Dermis blood vessel endothelial cell (primary cell): ENCODE measurements at places on chromosomes 4 and X. TPM values are rescaled to one million over a fixed set of nuclear protein-coding genes. Genes with fewer than 3 reads are reported as not detected.

The RASL11B gene
- total RNA-seq, result not detected in 2 replicates

DNA sequence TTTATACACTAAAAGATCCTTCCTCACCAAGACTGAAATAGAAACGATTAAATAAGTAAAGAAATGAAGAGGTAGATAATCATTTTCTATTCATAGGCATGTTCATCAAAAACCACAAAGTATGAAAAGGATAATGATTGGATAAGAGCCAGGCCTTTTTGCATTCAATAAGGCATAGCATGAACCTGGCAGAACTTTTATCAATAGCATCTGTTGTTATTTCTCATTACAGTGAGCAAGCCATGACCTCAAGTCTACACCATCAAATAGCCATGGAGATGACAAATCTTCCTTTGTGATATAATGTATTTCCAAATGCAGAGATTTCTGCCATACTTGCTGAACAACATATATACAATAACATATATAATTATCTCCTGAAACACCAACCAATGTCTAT lies 206.0 kb upstream of the SLC7A11 start:
- DNase-seq, result peak; percentile 54

- DNase-seq, result peak; percentile 89
These were observed 393.1 kb upstream of the ZFP42 start for GRCh38 chr4:187602339-187603092.

DNA sequence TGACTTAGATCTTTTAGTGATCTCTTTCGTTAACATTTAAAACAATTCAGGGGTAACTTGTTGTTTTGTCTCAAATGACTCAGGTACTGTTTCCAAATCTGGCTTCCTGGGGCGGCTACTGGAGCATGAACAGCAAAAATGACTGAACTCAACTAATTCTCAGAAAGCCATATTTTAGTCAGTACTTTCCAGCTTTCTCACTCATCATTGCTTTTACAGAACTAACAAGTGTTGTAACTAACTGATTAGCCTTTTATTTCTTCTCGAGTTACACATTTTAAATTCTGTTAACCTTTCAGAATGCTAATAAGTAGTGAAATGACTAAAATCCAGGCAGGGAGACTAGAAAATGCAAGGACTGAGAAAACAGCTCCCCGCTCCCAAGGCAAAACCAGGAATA lies 55.3 kb downstream of the JADE3 start:
- no peak for DNase-seq

DNA sequence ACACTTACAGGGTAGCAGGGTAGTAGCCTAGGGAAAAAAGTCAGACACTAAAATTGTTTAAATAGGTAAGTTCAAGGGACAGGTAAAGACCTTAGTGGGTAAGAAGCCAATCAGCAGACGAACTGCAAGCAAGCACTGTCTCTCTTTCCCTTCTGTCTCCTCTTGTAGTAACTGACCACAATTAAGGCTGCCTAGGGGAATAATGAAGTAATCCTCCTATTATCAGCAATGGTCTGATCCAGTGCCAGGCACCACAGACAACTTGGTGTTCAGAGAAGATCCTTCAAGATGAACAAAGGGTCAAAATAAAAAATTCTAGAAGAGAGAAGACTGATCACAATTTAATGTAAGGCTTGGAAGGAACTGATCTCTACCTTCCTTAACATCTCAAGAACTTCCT lies 62.9 kb downstream of the ELOVL6 start:
- DNase-seq, result no peak

DNA sequence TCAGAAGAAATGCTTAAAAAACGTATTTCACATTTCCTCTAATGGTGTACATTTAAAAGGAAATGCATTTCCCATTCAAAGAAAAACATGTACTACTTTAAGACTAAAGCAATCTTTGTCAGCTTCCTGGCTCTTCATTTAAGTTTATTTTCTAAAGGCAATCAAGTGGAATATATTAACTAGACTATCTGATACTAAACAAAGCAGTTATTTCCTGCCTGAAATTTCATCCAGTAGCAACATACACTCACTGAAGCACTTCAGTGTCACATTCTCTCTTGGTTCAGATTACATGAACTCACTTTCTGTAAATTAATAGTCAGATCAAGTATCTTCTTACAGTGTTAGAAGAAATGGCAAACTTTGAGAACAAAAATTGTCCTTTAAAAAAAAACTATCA lies 42.5 kb downstream of the LRBA start:
- peak; percentile 29 for DNase-seq

DNA sequence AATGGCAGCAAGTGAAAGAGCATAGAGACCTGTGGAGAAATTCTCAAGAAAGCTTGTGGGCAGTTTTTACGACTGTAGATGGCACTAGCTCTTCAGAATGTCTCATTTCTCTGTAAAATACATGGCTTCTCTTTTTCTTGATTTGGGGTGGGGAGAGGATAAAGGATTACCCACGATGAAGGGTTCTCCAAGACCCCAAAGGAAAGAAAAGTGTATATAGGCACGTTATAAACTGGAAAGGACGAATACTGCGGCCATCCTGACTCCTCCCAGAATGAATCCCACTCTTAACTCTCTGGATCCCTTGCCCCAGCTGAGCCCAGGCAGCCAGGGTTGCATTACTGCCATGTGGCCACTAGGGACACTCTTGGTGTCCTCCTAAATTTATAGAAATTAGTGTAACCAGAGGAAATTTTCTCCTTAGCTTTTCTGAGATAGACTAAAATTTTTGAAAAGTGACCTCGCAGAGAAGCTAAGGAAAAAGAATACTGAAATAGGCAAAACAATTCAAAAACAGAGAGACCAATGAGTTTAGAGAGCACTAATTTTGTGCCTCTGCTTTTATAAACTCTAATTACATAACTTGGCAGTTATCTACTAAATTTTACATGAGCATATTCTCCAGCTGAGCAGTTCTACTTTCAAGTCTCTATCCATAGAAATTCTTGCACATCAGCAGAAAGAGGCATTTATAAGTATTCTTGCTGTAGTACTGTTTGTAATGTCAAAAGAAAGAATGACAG lies 37.8 kb upstream of the PCDH19 start:
- peak; percentile 62 for DNase-seq

DNA sequence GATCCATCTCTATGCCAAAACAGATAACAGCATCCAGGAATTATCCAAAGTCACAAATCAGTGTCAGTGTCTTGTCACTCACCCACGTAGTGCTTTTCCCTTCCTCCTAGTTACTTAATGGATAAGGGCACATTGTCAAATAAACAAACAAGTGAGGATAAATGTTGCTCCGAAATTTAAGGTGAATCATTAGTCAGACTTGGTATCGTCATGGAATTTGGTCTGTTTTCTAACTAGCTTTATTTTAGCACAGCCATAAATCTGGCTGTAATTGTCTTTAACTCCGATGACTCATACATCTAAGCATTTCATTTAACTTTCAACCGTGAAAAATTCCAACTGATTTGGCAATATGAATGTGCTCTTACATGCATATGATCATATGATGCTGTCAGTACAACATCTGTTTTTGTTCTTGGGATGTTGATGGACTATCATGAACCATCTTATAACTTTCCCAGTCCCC lies 83.3 kb downstream of the SNCA start:
- peak; percentile 95 for DNase-seq

DNA sequence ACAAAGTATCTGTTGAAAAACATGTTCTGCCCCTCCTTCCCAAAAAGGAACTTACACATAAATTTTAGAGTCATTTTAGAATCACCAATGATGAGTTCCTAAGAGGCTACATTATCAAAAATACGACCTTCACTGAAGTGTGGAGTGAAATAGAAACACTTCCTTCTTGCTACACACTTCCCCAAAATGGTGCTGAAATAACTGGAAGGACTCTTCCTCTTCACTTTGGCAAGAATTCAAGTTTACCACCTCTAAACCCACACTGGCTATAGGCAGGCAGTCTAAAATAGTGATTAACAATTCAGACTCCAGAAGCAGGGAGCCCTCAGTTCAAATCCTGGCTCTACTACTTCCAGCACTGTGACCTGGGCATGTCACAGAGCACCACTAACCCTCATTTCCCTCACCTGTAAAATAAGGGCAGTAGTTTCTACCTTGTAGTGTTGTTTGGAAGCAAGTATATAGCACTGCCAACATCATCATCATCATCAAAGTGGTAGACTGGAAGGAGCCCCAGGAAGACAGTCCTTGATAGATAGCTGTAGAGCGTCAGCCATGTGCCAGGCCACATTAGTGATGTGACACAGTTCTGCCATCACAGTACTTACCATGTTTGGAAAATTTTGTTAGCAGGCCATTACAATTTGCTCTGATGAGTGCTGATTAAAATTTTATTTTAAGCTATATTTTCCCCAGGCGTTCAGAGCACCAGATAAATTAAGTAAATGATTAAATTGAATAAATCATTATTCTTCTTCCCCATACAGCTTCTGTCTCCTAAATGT lies 103.3 kb downstream of the PARM1 start:
- DNase-seq, result no peak

GRCh38 chr4:7423801-7424552 lies 10.8 kb downstream of the PSAPL1 start:
- DNase-seq, result no peak

DNA sequence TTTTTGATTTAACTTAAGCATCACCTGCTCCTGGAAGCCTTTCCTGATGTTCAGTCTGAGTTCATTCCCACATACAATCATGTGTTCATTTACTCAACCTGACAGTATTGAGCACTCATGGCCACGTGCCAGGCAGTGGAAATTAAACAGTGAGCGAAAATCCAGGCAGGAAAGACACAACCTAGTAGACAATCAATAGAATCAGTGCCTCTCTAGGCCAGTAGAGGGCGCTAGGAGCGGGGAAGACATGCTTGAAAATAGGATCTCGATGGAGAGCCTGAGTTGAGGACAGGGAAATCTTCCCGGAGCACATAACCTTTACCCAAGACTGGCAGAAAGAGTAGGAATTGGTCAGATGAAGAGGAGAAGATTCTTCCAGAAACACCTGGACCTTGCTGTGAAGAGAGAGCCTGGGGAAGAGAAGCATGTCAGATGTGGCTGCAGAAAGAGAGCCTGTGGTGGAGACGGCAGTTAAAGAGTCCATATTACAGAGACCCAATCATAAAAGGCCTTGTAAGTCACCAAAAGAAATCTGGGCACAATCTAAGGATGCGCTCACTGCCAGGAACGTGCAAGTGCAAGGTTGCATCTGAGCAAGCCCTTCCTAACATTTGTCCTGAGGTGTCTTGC lies 103.5 kb downstream of the LDB2 start:
- DNase-seq, result peak; percentile 90

- no peak for DNase-seq
These were observed 709.1 kb downstream of the FAT4 start for GRCh38 chr4:126023896-126024295.

GRCh38 chr4:135598151-135598550 lies 1396.6 kb upstream of the PABPC4L start:
- no peak for DNase-seq

The UGT2B15 gene
- not detected in 2 replicates for total RNA-seq

DNA sequence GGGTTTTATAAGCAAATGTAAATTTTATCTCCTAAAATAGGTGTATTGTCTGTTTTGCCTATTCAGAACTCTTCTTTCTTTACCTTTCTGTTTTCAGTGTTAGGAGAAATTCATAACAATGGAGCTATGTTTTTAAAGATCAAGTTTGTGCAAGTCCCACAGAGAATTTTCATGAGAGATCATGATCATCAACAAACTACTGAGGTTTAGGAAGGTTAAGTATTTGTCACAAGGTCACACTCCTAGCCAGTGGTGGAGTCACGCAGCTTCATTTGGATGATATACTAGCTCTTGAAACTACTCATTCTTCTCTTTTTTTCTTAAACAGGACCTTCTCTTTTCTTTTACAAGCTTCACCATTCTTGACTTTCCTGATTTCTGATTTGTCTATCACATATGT lies 892.6 kb upstream of the FRG1 start:
- DNase-seq, result no peak
